ENCODE measurements at places on chromosomes 1 and 21.

GRCh38 chr1:30903343-30904034, 5.1 kb downstream of the SDC3 start:
- DNase-seq: no peak

GRCh38 chr1:228837817-228838716, 102.8 kb downstream of the RHOU start:
- peak; percentile 29 for DNase-seq

DNA sequence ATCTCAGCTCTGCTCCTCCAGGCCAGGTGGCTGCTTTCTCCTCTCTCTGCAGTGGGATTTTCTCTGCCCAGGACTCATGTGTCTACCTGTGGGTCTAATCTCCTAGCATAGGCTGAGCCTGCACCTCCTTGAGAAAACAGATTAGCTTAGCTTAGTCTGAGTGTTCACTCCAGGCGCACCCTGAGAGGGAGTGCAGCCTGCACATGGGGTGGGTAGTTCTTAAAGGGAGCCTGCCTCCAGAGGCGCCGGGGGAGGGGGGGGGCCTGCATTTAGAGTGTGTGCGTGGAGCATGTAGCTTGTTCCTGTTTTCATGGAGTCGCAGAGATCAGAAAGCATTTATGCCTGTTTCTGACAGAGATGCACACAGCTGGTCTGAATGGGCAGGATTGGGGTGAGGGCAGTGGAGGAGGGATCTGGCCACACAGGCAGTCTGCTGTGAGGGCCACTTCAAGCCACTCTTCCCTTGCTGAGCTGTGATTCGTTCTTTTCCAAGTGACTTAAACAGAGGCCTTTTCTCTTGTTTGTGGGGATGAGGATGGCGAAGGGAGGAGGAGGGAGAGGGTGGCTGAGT, 45.2 kb downstream of the GALNT2 start:
- DNase-seq: no peak

DNA sequence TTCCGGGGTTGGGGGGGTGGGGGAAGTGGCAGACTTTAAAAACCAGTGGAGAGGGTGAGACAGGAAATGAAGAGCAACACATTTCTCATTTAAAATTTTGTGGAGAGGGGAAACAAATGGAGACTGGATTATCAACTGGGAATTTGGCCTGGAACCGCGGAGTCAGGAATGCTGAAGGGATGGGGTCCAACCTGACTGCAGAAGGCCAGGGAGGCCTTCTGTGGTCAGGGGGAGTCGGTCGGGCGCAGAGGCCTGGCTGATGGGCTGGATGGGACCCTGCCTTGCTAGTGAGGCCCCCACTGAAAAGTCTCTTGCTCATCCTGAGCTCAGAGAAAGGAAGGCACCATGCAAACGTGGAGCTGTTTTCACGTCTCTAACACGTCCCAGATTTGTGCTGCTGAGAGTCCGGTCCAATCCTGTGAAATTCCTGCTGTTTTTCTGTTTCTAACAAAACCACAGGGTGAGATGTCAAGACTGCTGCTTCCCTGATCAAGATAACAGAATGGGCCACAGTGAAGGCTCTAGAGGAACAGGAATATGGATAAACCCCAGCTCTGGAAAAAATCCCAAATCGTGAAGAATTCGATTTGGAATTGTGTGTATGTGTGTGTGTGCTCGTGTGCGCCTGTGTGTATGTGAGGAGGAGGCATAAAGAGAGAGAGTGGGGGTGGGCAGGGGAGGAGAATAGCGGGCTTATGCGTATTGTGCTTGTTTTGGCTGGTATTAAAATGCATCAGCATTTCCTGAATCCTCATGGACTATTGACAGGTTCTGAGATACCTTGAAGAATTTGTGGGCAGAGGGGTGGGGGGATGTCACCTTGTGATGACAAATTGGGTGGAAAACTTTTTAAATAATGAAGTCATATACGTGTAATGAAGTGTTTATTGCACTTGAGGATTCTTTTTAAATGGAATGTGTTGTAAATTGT, 117.4 kb downstream of the NGF start:
- no peak for DNase-seq

DNA sequence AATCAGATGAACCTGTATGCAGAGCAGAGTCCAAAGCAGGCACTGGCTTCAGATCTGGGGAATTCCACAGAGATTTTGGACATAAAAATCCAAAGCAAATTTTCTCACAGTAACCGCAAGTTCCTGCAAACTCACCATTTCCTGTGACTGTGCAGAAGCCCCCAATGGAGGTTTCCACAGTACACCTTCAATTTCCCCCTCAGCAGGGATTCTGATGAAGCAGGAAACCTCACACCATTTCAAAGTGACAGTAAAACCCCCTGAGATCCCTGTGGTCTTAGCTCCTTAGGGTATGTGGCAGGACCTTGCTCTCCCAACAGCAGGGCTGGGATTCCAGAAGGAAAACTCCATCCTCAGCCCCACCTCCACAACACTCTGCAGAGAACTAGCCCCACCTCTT, 6.0 kb upstream of the TGFBR3 start:
- DNase-seq: no peak
